NCI-H1436 (cell line): ENCODE measurements at places on chromosomes 12 and 14.

DNA sequence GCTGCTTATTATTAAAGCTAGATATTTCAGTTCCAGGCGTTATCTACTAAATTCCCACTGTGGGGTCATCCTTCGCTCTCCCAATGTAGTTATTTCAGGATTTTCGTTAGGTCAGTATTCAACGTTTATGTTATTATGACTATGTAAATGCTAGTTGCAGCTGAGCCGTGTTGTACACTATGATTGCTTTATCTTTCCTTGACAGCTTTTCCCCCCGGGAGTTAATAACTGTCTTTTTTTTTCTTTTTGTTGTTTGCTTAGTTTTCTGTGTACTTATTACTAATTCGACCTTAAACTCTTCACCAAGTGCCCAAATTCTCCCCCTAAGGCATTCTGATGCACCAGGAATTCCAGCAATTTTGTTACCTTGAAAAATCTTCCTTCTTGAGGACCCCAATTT is 48.5 kb downstream of the SUDS3 start:
- no peak for DNase-seq

DNA sequence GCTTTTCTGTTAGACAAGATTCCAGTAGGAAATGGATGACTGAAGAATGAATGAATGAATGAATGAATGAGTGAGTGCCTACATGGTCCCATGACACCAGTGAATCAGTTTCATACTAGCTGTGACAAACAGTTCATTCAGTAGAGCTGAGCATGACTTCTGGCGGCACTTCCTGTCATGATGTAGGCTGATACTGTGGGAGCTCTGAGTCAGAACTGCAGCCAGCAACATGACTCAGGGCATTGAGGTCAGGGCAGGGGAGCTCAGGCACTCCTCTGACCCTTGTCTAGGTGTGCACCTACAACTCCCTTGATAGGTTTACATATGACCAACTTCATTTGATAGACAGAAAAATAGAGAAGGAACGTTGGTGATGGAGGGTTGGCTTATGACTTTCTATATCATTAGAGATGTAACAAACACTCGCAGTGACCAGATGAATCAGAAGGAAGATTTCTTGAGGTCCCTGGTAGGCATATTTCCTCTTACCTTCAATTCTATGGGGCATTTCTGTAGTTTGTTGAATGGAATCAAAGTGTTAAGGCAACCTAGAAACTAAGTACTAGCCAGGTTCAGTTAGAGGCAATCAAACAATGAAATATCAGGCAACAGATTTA is 139.3 kb upstream of the ARHGAP5 start:
- no peak for DNase-seq

DNA sequence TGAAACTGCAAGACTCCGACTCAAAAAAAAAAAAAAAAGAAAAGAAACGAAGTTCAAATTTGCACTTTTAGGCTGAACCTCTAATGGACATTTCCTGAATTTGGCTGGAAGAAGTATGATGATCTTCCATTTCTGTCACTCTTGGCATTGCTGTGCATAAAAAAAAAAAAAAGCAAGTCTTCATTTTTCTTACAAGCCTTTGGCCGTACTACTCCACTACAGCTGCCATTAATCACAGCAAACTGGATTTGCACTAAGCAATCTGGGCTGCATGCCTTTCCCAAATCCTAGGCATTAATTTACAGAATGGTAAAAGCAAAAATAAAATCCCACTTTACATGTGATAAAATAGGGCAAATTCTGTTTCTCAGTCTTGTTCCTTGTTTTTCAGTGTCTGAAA is 7.1 kb downstream of the CSRP2 start:
- no peak for DNase-seq

GRCh38 chr14:23047751-23048693 is 6.0 kb downstream of the PSMB11 start:
- no peak for DNase-seq

- DNase-seq = no peak
Observed at GRCh38 chr14:79064214-79064613, 894.0 kb downstream of the NRXN3 start.

DNA sequence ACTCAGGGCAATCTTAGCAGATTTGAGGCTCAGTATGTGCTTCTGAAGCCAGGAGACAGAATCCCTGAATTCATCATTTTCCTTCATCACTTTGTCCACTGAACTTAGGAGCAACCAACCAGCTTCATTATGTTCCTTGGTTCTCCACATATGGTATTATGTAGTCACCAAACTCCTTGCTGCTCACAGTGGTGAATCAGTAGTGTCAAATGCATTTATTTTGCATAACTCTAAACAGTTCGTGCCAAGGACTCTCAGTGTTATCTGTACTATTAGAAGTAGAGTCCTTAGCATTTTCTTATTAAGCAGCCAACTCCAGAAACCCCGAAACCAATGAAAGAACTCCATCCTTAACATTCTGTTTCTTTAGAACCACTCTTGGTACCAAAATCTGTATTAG is 466.9 kb upstream of the RGS6 start:
- DNase-seq = no peak

DNA sequence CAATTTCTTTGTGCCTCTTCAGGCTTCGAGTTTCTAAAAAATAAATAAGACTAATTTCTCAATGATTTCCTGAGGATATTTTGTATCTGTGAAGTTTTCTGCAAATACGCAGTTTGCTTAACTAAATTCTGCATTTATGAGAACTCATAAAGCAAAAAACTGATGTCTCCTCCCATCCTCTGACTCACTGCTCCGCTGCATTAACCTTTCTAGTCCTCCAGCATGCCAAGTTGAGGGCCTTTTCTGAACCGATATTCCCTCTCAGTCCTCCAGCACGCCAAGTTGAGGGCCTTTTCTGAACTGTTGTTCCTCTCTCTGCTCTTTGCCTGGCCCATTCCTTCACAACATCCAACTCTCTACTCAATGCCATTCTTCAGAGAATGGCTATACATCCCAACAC is 3.2 kb downstream of the IPO8 start:
- DNase-seq = no peak

DNA sequence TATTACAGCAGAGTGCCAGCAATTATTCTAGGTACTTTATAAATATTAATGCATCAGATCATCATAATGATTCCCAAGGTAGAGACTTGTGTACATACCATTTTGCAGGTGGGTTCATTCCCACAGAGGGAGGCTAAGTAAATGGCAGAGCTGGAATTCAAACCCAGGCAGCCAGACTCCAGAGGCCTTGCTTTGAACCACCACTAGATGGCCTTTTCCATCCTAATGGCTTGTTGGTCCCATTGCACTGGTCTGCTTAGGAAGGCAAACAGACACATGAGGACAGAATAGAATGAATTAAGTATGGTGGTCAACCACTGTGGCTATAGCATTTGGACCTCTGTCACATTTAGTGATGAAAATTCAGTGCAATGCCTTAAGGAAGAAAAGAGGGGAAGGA is 158.7 kb downstream of the METTL25 start:
- no peak for DNase-seq

DNA sequence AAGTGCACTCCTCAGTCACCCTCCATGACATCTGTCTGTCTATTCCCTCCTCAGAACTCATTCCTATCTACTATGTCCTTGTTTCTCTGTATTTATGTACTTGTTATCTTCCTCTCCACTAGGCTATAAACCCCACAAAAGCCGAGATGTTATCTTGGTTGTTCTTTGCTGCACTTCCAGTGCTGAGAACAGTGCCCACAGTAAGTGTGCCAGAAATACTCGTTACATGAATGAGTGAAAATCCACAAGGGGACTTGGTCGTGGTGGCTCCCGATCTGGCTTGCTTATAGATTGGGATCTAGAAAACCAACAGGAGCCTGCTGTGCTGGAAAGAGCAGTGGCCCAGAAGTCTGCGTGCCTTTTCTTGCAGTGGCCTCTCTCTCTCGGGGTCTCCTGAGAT is 111.9 kb upstream of the PRMT8 start:
- no peak for DNase-seq

DNA sequence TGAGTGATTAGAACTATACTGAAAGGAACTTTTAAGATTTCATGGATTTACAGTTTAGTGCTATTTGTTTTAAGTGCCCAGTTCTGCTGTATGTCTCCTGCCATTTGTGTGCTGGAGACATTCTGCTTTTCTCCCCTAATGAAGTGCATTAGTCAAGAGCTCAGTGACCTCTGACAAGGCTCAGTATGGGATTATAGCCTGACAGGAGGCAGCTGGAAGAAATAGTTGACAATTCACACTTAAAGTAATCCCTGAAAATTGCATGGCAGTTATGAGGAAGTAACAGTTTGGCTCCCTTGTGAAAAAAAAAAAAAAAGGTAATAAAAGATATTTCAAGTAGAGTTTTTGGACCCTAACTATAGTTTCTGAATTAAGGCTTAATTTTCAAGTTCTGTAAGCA is 70.3 kb downstream of the ALX1 start:
- no peak for DNase-seq

GRCh38 chr14:104184911-104185499 is 46.6 kb downstream of the KIF26A start:
- DNase-seq = no peak

- no peak for DNase-seq
Observed at GRCh38 chr12:22121224-22121623, 75.2 kb downstream of the CMAS start.

DNA sequence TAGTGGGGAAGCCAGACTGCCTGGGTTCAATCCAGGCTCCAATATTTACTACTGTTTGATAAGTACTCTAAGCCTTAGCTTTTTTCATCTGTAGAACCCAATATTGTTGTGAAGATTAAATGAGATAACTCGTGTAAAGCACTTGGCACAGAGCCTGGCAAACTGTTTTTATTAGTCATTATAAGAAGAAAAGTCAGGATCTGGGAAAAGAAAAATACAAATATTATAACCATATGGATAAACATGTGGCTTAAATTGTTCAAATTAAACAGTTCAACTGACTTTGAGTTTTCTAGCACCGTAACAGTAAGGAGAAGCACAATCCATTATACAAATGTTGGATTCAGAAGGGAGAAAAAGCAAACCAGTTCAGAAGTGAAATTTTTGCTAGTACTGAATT is 22.0 kb upstream of the CDK17 start:
- DNase-seq = no peak

GRCh38 chr14:29569194-29569593 is 358.5 kb downstream of the PRKD1 start:
- DNase-seq = no peak

DNA sequence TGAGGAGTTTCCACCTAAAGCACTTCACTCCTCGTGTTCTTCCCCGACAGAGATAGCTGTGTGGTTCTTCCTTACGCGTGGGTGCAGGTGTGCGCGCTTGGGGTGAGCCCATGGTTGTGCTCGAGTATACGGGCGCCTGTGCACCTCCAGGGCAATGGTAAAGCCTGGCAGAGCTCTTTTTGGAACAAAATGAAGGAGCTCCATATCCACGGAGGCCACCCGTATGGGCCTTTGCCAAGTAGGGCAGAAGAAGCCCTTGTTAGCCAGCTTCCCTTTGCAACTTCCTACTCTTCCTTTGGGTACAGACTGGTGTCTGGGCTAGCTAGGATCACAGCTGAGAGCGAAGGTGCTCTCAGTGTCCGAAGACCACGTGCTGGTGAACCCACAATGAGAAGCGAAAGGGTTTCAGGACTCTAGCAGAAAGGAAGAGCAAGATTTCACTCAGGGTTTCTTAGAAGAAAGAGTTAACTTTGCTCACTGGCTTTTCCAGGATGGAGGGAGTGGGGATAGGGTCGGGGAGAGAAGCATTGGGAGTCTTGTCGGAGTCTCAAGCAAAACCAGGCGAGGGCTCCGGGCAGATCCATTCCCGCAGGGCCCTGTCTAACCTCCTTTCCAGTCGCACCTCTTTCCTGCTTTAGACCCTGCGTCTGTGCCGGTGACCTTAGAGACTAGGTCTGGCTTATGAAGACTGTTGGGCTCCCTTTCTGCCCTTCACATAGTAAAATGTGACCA is 960 bp upstream of the LRFN5 start:
- peak; percentile 30 for DNase-seq

GRCh38 chr14:101814934-101815333 is 53.4 kb downstream of the PPP2R5C start:
- DNase-seq = no peak

DNA sequence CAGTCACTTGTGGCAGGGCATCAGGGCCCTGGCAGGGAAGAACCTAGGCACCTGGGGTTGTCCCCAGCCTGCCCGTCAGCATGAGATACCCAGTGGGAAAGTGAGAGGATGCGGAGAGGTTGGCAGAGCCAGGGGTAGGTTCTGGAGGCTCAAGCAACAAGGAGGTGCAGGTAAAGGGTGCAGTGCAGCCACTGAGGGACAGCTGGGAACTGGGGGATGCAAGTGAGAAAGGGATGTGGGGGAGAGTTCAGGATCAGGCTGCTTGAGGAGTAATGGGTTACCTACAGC is 18.7 kb downstream of the VASH1 start:
- no peak for DNase-seq

- DNase-seq = no peak
Observed at GRCh38 chr14:76833011-76833410, 6.8 kb downstream of the LRRC74A start.

DNA sequence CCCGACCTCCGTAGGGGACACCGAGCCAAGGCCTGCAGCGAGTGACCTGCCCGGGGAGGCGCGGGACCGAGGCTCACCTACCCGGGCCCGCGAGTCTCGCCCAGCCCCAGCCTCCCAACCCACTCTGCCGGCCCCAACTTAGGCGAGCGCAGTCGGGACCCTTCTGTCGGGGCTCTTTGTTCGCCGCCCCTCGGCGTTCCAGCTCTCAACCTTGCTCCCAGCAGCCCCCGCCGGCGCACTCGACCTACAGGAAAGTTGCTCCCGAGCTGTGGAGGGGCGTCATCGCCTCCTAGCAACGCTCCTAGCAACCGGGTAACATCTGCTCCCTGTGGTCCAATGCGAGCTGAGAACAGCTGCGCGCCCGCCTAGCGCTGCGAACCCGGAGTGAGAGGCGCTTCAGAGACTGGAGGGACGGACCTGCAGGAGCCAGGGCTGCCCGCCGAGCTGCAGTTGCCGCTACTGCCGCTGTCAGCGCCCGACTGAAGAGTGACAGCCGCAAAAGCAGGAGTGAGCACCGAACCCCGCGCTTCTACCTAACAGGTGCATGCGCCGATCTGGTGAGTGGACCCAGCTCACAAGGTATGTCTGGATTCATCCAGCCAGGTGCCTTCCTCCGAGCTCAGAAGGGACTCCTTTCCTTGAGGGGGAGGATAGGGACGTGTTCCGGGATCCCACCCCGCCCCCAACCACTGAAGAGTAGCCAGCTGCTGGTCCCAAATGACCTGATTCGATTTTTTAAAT is 355.0 kb downstream of the SNAPC1 start:
- peak; percentile 86 for DNase-seq

- DNase-seq = no peak
Observed at GRCh38 chr12:93563807-93564538, 8.5 kb upstream of the SOCS2 start.
